Activated CD4-positive, alpha-beta memory T cell treated with anti-CD3 and anti-CD28 coated beads, Interleukin-2, amount 10 ng/mL, durations not matched to agents 7 days and 5 days (primary cell): ENCODE measurements at places on chromosomes 3 and 15.
A peak's percentile ranks its signal among the peaks of the same experiment; 100 is the strongest.

DNA sequence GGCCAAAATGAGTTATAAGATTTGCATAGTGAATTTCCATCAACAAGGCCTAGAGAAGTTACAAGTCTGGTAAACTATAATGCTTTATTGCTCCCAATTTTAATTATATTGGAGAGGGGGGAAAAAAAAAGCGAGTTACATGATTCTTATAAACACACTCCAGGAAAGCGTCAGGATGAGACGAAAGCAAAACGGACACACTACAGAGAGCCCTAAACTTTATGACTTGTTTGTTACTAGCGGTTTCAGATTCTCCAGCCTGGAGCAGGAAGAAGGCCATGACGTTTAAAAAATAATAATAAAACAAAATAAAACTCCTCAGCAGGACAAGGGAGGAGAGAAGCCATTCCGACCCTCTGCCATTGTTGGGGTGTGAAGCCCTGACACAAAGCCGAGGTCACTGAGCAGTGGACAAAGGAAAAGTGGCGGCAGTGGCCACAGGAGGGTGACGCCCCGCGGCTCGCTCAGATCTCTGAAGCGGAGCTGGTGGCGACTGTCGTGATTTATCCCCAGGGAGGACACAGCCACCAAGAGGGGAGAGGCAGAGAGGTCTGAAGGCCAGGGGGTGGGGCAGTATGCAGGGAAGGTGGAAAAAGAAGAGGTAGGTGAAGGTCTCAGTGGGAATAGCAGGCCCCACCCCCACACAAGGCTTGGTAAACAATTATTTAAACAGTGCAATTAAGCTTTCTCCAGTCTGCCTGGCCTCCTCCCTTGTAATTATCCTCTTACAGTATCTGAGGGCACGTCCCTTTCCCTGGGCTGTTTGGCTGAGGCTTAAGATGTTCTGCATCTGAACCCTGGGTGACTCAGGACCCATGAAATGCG, 45.3 kb downstream of the ADAMTS9 start:
- H3K4me3 ChIP-seq = no peak overlapping the region
- DNase-seq = no peak
- H3K4me1 ChIP-seq = no peaks in the 10 kb centered on the region
- no peaks in the 10 kb centered on the region for H3K27me3 ChIP-seq

- H3K27ac ChIP-seq = no peak overlapping the region
- H3K4me1 ChIP-seq = no peaks in the 10 kb centered on the region
- no peaks in the 10 kb centered on the region for H3K36me3 ChIP-seq
- DNase-seq = no peak
Observed at GRCh38 chr3:120364821-120365220, 15.7 kb upstream of the LRRC58 start.

DNA sequence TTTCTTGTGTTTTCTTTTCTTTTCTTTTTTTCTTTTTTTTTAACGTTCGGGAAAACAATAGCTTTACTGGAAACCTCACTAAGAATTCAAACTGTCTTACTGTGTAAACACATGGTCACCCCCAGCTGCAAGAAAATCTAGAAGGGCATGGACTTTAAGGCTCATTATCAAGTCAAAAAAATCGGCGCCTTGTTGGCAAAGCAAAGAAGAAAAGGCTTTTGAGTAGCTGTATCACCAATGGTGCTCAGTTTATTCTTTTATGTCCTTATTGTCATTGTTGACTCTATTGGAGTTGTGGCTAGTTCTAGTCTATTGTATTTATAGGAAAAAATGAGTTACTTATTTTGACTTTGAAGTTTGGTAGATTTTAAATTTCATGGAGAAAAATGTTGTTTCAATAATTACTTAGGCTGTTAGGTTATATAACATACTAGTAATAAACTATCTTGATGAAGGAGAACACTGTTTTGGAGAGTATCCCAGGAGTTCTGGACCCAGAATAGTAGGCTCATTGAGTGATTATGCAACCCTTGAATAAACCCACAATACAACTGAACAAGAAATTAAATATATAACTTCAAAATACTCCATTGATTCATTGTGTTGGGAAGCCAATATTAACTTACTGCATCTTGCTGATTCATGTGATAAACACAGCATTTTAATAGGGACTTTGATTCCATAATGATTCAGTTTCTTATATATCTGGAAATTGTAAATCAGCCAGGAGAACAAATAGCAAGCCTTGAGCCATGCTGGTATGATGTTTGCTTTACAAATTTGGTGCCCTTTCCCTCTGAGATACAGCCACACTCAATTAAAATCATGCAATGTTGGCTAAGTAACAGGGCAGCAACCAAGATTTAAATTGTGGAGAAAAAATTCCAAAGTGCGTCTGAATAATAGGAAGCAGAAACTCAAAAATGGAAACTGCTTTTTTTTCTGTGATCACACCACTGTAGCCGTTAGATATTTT, 27.8 kb upstream of the GOLIM4 start:
- H3K27ac ChIP-seq = no peak overlapping the region
- H3K27me3 ChIP-seq = no peaks in the 10 kb centered on the region
- no peaks in the 10 kb centered on the region for H3K4me1 ChIP-seq
- no peak for DNase-seq
- no peak overlapping the region for H3K4me3 ChIP-seq

DNA sequence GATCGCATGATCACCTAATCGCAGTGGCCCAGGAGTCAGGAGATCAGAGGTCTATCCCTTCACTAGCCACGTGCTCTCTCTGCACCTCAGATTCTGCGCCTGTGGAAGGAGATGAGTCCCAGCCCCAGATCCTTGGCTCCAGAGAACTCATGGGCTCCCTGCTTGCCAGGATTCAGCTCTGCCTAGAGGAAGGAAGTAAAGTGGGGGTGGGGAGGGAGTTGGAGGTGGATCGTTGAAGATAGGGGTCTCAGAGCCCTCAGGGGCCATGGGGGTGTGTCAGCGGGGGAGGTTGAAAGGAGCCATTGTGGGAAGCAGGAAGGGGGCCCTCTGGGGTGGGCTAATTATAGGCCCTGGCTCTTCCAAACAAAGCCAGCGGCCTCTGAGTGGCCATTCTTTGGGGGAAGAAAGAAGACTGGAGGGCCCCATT, 11.3 kb upstream of the STRA6 start:
- no peak for DNase-seq
- H3K4me3 ChIP-seq = no peak overlapping the region
- H3K4me1 ChIP-seq = no peaks in the 10 kb centered on the region
- no peaks in the 10 kb centered on the region for H3K36me3 ChIP-seq

GRCh38 chr15:74799856-74800558, 12.6 kb upstream of the LMAN1L start:
- peaks cover 74% of the 10 kb centered on the region for H3K36me3 ChIP-seq
- peak overlapping the region; percentile 73 for H3K27ac ChIP-seq
- no peak overlapping the region for H3K4me3 ChIP-seq
- peaks cover 56% of the 10 kb centered on the region for H3K4me1 ChIP-seq
- DNase-seq = peak; percentile 89

GRCh38 chr3:13134166-13134878, 61.1 kb upstream of the IQSEC1 start:
- no peak for DNase-seq
- H3K27ac ChIP-seq = no peak overlapping the region
- no peak overlapping the region for H3K4me3 ChIP-seq
- no peaks in the 10 kb centered on the region for H3K36me3 ChIP-seq

- no peaks in the 10 kb centered on the region for H3K4me1 ChIP-seq
- no peaks in the 10 kb centered on the region for H3K36me3 ChIP-seq
- no peak overlapping the region for H3K27ac ChIP-seq
- H3K27me3 ChIP-seq = no peaks in the 10 kb centered on the region
- H3K4me3 ChIP-seq = no peak overlapping the region
Observed at GRCh38 chr3:118180853-118181252, 853.8 kb downstream of the IGSF11 start.

DNA sequence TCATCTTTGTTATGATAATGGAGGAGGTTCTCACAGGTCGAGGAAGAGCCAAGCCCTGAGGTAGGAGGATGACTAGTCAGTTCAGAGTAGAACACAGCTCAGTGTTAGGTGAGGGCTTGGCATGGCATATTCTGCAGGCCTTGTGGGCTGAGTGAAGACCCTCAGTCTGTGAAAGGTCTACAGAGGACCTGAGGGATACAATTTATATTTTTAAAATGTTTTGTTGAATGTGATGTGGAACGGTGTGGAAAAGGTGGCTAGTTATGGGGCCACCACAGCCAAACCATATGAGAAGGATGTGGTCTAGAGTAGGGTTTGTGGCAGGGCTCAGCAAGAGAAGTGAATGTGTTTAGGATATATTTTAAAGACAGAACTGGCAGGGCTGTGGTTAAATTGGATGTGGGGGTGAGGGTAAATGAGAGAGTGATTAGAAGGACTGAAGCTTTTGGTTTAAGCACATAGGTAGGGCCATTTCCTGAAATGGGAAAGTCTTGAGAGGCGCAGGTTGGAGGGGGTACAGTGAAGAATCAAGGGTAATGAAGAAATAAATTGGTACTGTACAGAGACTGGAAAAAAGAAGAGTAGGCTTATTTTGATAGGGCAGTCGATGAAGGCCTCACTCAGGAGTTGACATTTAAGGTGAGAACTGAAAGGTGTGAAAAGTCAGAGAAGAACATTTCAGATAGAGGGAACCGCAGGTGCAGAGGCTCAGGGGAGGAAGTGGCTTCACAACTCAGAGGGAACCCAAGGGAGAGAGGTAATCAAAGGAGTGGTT, 60.5 kb downstream of the SPTSSB start:
- peaks cover 25% of the 10 kb centered on the region for H3K4me1 ChIP-seq
- DNase-seq = peak; percentile 78
- no peak overlapping the region for H3K4me3 ChIP-seq

DNA sequence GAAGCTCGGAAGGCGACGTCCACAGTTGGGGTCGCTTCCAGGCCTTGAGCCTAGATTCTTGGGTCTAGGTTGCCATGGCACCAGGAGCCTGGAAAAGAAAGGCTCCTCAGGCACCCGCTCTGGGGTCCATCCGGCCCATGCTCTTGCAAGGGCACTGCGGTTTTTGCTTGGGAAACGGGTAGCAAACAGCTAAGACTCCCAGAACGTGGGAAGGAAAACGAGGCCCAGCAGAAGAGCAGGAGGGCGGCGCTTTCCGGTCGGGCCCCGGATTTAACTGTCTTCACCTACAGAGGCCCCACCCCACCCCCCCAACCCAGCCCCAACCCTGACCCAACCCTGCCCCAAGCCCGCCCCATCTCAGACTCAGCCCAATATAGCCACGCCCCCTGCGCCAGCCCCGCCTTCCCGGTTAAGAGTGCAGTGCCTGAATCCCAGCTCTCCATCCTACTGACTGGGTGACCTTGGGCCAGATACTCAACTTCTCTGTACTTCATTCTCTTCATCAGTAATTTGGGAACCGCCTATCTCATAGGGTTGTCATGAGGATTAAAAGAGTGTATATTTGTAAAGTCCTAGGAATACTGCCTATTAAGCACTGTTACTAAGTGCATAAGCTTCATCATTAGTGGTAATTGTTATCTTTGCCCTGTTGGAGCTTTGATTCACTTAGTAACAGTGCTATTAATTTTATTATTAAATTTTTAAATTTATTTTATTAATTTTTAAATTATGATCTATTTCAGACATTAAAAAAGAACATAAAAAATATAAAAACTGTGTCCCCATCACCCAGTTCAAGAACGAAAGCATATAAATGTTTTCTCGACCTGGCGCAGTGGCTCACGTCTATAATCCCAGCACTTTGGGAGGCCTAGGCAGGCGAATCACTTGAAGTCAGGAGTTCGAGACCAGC, 28.4 kb upstream of the SMAD6 start:
- H3K4me3 ChIP-seq = no peak overlapping the region
- no peak overlapping the region for H3K27ac ChIP-seq
- H3K36me3 ChIP-seq = no peaks in the 10 kb centered on the region
- peak; percentile 57 for DNase-seq
- H3K4me1 ChIP-seq = peaks cover 18% of the 10 kb centered on the region

- no peak overlapping the region for H3K4me3 ChIP-seq
- H3K27ac ChIP-seq = no peak overlapping the region
- H3K27me3 ChIP-seq = no peaks in the 10 kb centered on the region
Observed at GRCh38 chr15:52652984-52653383, 26.2 kb downstream of the ATOSA start.

DNA sequence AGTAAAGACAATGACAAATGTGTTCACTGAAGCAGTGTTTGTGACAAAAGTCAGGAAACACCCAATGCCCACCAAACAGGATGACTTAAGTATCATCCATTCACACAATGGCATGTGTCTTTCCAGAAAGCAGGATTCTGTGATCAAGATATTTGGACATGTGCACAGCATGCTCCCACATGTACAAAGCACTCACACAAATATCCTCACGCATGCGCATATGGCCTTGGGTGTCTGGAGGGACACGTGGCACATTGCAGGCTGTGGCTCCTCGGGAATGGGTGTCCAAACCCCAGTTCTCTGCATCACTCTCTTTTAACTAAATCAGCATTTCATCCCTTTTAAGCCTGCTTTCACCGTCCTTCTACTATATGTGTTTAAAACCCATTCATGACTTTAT, 130.5 kb downstream of the KLF13 start:
- no peaks in the 10 kb centered on the region for H3K27me3 ChIP-seq
- H3K4me1 ChIP-seq = peaks cover 22% of the 10 kb centered on the region
- H3K36me3 ChIP-seq = peaks cover 6% of the 10 kb centered on the region
- DNase-seq = no peak

GRCh38 chr3:135471911-135472310, 493.6 kb upstream of the PPP2R3A start:
- no peaks in the 10 kb centered on the region for H3K36me3 ChIP-seq
- no peak for DNase-seq
- H3K27me3 ChIP-seq = no peaks in the 10 kb centered on the region
- no peaks in the 10 kb centered on the region for H3K4me1 ChIP-seq
- no peak overlapping the region for H3K4me3 ChIP-seq

DNA sequence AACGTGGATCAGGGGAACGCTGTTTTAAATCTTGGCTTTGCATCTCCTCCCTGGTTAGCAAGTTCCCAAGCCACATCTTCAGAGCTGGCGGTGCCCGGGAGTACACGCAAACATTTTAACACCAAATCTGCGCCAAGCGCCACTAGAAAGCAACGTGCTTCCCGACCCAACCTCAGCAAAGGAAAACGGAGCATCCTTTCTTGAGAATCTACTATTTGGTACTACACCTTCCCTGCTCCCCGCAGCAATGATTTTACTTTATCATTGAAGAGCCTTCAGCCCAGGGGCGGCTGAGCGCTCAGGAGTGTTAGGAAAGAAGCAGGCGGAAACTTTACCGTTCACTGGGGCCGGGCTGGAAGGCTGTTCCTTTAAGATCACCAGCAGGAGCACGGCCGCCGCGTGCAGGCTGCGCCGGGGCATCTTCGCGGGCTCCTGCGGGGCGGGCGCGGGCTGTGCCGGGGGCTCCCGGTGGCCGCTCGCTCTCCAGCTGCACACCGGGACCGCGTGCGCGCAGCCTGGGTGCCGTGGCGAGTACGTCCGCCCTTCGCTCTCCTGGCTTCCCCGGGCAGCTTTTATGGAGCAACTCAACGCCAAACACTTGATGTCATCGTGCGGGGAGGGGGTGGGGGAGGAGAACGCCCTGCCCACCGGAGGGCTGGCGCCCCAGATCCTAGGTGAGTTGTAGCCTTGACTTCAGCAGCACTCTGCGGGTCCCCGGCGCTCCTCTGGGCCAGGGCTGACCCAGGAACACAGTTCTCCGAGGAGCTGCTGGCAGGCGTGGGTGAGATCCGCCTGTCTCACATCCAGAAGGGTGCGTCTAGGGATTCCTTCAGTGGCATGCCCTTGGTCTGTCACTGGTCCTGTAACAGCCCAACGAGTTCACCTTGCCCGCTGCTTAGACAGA, at the start of gene CA12:
CA12 (minus strand) TSS at position 546 of the 904 bp plus-strand sequence; CDS start at position 420, 126 bp downstream.
- H3K27ac ChIP-seq = no peak within 1 kb of the TSS
- peak within 1 kb of the TSS; percentile 61 for H3K4me3 ChIP-seq
- peaks cover 69% of the 10 kb centered on the region for H3K27me3 ChIP-seq
- H3K36me3 ChIP-seq = peaks cover 3% of the 10 kb centered on the region
